Activated effector memory CD4-positive, alpha-beta T cell treated with anti-CD3 and anti-CD28 coated beads, Interleukin-2, amount 50 U/mL, for 16 hours (primary cell): ENCODE measurements at places on chromosomes 7 and 10.

DNA sequence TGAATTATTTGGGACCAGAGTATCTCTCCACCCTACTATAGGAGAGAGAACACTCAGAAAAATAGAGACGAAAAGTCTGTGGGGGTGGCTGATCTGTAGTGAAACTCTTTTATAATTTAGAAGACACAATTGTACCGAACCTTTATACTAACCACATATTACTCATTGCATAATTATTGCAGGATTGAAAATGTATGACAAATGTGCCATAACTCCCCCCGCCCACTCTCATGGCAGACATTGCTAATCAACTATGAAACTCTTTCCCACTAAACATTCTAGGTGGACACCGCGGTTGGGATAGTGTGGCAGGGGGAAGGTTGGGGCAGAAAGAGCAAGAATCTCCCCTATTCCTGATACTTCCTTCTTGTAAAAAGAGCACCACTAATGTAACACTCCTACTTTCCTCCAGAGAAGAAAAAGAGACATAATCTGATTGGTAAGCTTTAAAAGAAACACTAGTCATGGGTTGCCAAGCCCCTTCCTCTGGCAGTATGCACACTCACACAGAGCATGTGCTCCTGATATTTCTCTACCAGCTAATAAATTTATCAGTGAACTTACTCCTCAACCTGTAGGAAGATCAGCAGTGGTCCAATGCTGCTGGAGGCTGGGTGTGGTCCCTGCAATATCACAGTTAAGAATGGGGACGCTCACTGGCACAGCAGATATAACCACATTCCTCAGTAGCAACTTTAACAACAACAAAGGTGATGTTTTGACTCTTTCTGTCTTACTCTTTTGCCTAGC is 18.7 kb upstream of the ARID5B start:
- DNase-seq = peak; percentile 83

- DNase-seq = no peak
These were observed 144.3 kb downstream of the ANKRD30A start for GRCh38 chr10:37269554-37270256.

GRCh38 chr10:60086421-60086820 is 180.1 kb upstream of the CCDC6 start:
- DNase-seq = no peak

- no peak for DNase-seq
These were observed 80.5 kb downstream of the HECW1 start for GRCh38 chr7:43192806-43193460.

DNA sequence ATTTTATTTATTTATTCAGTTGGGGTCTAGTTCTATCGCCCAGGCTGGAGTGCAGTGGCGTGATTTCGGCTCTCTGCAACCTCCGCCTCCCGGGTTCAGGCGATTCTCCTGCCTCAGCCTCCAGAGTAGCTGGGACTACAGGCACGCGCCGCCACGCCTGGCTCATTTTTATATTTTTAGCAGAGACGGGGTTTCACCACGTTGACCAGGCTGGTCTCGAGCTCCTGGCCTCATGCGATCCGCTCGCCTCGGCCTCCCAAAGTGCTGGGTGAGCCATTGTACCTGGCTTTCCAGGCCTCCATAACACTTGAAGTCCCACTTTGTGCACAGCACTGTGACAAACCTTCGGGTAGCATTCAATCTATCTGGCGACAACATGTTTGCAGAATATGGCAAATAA is 1.0 kb upstream of the DCLRE1C start:
- no peak for DNase-seq

DNA sequence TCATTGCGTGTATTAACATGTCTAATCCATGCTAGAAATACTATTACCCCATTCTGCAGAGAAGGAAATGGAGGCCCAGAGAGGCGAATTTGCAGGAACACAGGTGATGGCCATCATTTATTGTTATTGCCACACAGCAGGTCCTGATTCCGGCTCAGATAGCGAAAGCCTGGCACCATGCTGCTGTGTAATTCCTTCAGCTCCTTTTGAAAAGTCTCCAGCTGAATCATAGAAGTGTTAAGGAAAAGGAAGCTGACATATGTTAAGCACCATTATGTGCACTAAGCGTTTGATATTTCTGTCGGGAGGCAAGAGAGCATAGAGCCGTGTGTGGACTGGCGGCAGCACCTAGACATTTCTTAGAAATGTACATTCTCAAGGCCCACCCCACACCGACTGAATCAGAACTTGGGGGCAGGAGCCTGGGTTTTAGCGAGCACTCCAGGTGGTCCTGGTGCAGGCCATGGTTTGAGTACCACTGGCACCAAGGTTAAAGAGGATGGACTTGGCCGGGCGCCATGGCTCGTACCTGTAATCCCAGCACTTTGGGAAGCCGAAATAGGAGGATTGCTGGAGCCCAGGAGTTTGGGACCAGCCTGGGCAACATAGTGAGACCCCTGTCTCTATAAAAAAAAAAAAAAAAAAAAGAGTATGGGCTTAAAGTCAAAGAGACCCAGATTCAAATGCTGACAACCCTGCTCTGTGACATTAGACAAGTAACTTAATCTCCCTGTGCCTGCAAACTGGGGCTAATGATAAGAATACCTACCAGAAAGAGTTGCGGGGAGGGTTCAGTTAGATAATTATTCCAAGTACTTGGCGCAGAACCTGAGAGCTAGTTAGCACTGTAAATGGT is 52.2 kb downstream of the UNC5B start:
- DNase-seq = no peak

- no peak for DNase-seq
These were observed 48.5 kb upstream of the ADARB2 start for GRCh38 chr10:1785835-1786234.

GRCh38 chr10:77348751-77349150 is 288.9 kb downstream of the KCNMA1 start:
- DNase-seq = no peak

DNA sequence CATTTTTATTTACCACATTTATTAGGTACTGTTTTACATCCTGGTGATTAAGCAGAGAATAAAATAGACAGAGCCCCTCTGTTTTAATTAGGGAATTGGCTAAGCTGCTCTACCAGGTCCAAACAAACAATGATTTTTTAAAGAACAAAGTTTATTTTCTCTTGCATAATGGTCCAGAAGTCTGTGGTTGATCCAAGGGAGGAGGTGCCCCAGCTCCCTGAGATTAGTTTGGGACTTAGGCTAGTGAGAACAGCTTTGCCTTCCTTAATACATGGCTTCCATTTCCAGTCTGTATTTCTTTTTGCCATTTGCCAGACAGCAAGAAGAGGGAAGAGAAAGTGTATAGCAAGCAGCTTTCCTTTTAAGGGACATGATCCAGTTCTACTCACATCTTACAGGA is 2.9 kb upstream of the MIOS start:
- no peak for DNase-seq

DNA sequence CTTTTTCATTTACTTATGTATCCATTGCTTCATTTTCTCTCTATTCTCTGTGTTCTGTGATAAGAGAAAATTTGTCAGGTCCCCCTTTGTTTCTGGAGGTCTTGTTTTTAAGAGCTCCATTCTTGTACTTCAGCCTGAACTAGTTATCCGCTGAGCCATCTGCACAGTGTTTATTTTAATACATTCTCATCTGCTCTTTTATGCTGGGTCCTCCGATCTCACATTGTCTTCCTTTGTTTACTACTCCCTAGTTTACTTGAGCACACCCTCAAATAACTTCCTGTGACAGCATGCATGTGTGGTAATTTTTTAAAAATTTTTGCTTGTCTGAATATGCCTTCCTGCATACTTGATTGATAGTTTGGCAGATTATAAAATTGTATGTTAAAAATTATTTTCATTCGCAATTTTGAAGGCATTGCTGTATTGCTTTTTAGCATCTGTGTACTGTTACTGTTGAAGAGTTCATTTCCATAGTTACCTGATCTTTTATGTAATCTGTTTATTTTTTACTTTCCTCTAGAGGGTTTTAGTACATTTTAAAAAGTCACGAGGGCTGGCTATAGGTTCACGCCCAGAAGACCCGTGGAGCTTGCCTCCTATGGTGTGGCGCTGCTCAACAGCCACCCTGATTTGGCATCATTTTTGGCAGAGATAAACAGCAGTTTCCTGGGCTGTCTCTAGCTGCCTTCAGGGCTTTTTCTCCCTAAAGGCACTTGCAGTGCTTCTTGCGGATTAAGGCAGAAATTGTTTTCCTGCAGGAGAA is 31.9 kb downstream of the RSBN1L start:
- no peak for DNase-seq

DNA sequence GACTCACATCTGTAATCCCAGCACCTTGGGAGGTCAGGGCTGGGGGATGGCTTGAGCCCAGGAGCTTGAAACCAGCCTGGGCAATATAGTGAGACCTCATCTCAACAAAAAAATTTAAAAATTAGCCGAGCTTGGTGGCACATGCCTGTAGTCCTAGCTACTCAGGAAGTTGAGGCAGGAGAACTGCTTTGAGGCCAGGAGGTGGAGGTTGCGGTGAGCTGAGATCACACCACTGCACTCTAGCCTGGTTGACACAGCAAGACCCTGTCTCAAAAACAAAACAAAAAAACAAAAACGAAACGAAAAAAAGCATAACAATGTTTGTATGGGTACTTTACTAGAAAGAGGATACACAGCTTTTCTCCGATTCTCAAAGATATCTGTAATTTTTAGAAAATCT is 31.8 kb downstream of the WNT16 start:
- no peak for DNase-seq

GRCh38 chr10:132396494-132397035 is 435 bp upstream of the PWWP2B start:
- peak; percentile 87 for DNase-seq

DNA sequence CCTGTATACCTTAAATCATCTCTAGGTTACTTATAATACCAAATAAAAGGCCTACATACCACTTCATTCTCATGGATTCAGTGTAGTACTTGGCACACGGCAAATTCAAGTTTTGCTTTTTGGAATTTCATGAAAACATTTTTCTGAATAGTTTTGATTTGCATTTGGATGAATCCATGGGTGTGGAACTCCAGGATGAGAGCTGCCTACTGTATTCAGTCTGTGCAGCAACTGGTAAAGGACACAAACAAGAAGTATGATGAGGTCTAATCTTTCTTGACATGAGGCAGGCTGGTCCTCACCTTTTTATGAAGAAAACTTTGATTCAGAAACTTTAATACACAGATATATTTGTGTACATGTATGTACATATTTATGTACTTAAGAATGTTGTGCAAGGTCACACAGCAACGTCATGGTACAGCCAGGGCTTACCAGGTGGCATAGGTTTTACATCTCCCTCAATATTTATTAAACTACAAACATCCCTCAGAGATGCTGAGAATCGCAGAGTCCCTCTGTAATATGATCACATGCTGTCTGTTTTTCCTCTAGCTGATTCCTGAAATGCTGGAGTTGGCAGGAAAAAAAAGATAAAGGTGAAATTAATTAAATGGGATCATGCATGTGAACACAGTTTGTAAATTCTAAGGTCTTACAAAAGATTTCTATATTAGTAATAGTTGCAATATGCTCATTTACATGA is 239.6 kb downstream of the PRKG1 start:
- DNase-seq = no peak

GRCh38 chr7:35781200-35781701 is 19.6 kb upstream of the SEPTIN7 start:
- no peak for DNase-seq

- DNase-seq = no peak
These were observed 33.5 kb downstream of the REEP3 start for GRCh38 chr10:63554657-63555056.

- no peak for DNase-seq
These were observed 6.2 kb downstream of the HHEX start for GRCh38 chr10:92695679-92696605.

- no peak for DNase-seq
These were observed 123.1 kb downstream of the CNOT4 start for GRCh38 chr7:135386776-135387175.
